Testis (tissue), 5 donors: ENCODE measurements at places on chromosomes 3 and 15. TPM values are rescaled to one million over a fixed set of nuclear protein-coding genes. Genes with fewer than 3 reads are reported as not detected.
A peak's percentile ranks its signal among the peaks of the same experiment; 100 is the strongest.

GRCh38 chr3:48423883-48424695, 5.8 kb downstream of the PLXNB1 start:
- no peaks in the 10 kb centered on the region for H3K36me3 ChIP-seq
- H3K4me3 ChIP-seq = no peak overlapping the region
- no peak for DNase-seq

- H3K4me3 ChIP-seq = no peak overlapping the region
- no peaks in the 10 kb centered on the region for H3K27me3 ChIP-seq
- H3K27ac ChIP-seq = no peak overlapping the region
- H3K4me1 ChIP-seq = no peaks in the 10 kb centered on the region
- no peak for DNase-seq
Observed at GRCh38 chr3:74328435-74328834, 286.0 kb downstream of the CNTN3 start.

GRCh38 chr15:36313736-36314280, 265.6 kb upstream of the CDIN1 start:
- H3K36me3 ChIP-seq = no peaks in the 10 kb centered on the region
- DNase-seq = no peak
- H3K27me3 ChIP-seq = no peaks in the 10 kb centered on the region
- no peaks in the 10 kb centered on the region for H3K4me1 ChIP-seq

GRCh38 chr15:44427756-44428724, 611 bp downstream of the CTDSPL2 start:
- H3K27me3 ChIP-seq = no peaks in the 10 kb centered on the region
- H3K36me3 ChIP-seq = no peaks in the 10 kb centered on the region
- DNase-seq = no peak
- peak overlapping the region; percentile 99 for H3K4me3 ChIP-seq
- H3K4me1 ChIP-seq = peaks cover 13% of the 10 kb centered on the region

- H3K4me3 ChIP-seq = no peak overlapping the region
- H3K36me3 ChIP-seq = no peaks in the 10 kb centered on the region
- no peak for DNase-seq
- peaks cover 6% of the 10 kb centered on the region for H3K4me1 ChIP-seq
- no peak overlapping the region for H3K27ac ChIP-seq
Observed at GRCh38 chr3:127078626-127079025, 95.7 kb downstream of the PLXNA1 start.

- H3K27me3 ChIP-seq = no peaks in the 10 kb centered on the region
- H3K36me3 ChIP-seq = no peaks in the 10 kb centered on the region
- H3K27ac ChIP-seq = no peak overlapping the region
- peak; percentile 21 for DNase-seq
- peaks cover 3% of the 10 kb centered on the region for H3K4me1 ChIP-seq
- no peak overlapping the region for H3K4me3 ChIP-seq
Observed at GRCh38 chr3:17645074-17645698, 97.2 kb downstream of the TBC1D5 start.

DNA sequence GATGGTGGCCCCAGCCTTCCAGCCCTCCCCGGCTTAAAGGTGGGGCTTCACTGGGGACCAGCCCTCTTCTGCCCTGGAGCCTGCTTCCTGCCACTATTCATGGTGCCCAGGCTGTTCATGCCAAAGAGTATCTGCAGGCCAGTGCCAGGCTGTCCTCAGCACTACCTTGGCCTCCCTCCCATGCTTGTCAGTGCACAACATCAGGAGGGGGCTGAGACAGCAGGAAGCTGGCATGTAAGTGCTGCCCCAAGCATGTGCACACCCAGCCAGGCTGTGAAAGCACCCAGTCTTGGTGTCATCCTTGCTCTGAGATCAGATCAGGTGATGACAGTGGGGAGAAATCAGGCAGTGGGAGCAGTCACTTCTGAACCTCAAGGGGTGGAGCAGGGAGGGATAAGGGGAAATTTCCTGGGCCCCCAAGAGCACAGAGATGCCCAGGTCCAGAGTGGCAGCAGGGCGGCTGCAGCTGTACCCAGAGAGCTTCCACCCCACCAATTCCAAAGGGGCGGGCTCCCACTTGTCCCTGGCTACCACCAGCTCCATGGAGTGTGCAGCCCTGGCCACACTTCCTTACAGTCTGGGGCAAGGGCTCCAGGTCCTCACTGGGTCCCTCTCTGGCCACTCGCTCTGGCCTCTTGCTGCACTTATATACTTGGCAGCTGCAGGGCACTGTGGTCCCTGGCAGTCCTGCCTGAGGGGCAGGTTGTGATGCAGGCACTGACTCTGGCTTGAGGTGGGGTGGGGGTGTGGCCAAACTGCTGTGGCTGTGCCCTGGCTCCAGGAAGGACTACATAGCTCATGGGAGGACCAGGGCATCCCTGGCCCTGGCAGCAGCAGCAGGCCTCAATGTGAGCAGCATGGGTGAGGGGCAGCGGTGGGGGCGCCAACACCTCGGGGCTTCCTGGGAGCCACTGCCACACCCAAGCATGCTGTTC, 91.4 kb upstream of the TNFSF10 start:
- H3K4me1 ChIP-seq = no peaks in the 10 kb centered on the region
- H3K27me3 ChIP-seq = no peaks in the 10 kb centered on the region
- no peak for DNase-seq
- no peak overlapping the region for H3K27ac ChIP-seq
- no peak overlapping the region for H3K4me3 ChIP-seq
- H3K36me3 ChIP-seq = no peaks in the 10 kb centered on the region

- H3K4me1 ChIP-seq = no peaks in the 10 kb centered on the region
- no peaks in the 10 kb centered on the region for H3K36me3 ChIP-seq
- no peaks in the 10 kb centered on the region for H3K27me3 ChIP-seq
- no peak overlapping the region for H3K27ac ChIP-seq
- H3K4me3 ChIP-seq = no peak overlapping the region
Observed at GRCh38 chr15:90851114-90851513, 17.3 kb upstream of the FURIN start.

DNA sequence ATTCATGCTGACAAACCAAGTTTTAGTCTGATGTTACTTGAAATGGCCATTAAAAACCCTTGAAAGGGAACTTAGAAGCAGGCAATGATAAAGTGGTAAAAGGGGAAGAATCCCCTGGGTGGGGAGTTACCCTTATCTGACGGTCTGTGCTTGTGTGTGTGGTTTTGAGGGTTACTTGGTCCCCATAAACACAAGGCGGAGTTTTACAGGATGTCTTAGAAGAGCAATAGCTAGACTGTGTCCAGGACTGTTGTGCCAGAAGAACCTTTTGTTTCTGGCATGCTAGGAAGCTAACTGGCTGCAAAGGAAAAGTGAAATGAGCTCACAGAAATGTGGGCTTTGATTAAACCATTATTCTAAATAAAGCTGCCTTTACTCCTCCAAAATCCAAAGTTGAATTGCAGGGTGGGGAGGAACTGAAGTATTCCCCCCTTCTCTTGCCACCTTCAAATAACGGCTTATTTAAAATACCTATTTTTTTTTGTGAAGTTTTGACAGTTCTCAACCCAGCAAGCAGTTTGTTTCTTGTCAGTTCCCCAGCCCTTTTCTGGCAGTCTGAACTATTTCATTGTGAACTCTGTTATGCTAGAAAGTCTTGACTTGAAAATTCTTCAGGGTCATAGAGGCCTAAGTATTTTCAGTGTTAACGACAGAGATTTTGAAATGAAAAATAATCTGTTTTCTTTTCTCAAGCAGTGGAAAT, 443.5 kb downstream of the OTOL1 start:
- no peak overlapping the region for H3K27ac ChIP-seq
- H3K4me1 ChIP-seq = peaks cover 4% of the 10 kb centered on the region
- no peaks in the 10 kb centered on the region for H3K36me3 ChIP-seq
- H3K27me3 ChIP-seq = no peaks in the 10 kb centered on the region

- H3K27ac ChIP-seq = no peak overlapping the region
- H3K4me1 ChIP-seq = no peaks in the 10 kb centered on the region
- H3K4me3 ChIP-seq = no peak overlapping the region
- H3K36me3 ChIP-seq = no peaks in the 10 kb centered on the region
- peak; percentile 41 for DNase-seq
Observed at GRCh38 chr3:39569095-39569494, 101.6 kb downstream of the MOBP start.

- no peak overlapping the region for H3K4me3 ChIP-seq
- no peaks in the 10 kb centered on the region for H3K27me3 ChIP-seq
- no peaks in the 10 kb centered on the region for H3K4me1 ChIP-seq
- no peak for DNase-seq
- no peak overlapping the region for H3K27ac ChIP-seq
Observed at GRCh38 chr15:59191855-59192237, 14.8 kb upstream of the LDHAL6B start.

GRCh38 chr15:99207672-99208071, 41.7 kb downstream of the TTC23 start:
- no peak overlapping the region for H3K4me3 ChIP-seq
- peaks cover 6% of the 10 kb centered on the region for H3K4me1 ChIP-seq
- no peak overlapping the region for H3K27ac ChIP-seq
- DNase-seq = no peak
- H3K36me3 ChIP-seq = no peaks in the 10 kb centered on the region

GRCh38 chr3:159821110-159821509, 167.5 kb upstream of the IL12A start:
- no peaks in the 10 kb centered on the region for H3K4me1 ChIP-seq
- no peaks in the 10 kb centered on the region for H3K27me3 ChIP-seq
- no peak overlapping the region for H3K4me3 ChIP-seq
- no peak overlapping the region for H3K27ac ChIP-seq
- no peaks in the 10 kb centered on the region for H3K36me3 ChIP-seq

GRCh38 chr15:29044503-29044901, 158.7 kb downstream of the APBA2 start:
- no peak for DNase-seq
- H3K27me3 ChIP-seq = no peaks in the 10 kb centered on the region
- H3K4me1 ChIP-seq = no peaks in the 10 kb centered on the region
- H3K27ac ChIP-seq = no peak overlapping the region
- no peak overlapping the region for H3K4me3 ChIP-seq
- H3K36me3 ChIP-seq = no peaks in the 10 kb centered on the region

- no peaks in the 10 kb centered on the region for H3K36me3 ChIP-seq
- no peak overlapping the region for H3K27ac ChIP-seq
- H3K4me1 ChIP-seq = no peaks in the 10 kb centered on the region
- H3K4me3 ChIP-seq = peak overlapping the region; percentile 34
Observed at GRCh38 chr15:25989327-25989726, 126.2 kb upstream of the ATP10A start.

DNA sequence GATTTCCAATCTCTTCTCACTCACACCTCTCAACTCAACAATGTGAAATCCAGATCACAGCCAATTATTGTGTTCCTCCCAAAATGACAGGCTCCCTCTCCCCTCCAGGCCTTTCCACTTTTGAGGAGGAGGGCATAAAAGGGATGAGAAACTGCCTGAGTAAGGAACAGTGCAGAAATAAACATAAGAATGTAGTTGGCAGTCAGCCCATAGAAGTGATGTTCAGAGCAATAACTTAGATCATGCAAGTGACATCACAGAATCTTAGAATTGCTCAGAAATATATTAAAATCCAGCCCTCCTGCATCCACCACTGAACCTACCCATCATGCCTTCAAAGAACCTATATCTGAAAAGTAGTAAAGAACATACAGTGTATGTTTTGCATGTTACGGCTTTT, 299.4 kb upstream of the GADL1 start:
- no peaks in the 10 kb centered on the region for H3K4me1 ChIP-seq
- H3K27ac ChIP-seq = no peak overlapping the region
- no peak for DNase-seq
- H3K36me3 ChIP-seq = no peaks in the 10 kb centered on the region
- no peak overlapping the region for H3K4me3 ChIP-seq

- no peaks in the 10 kb centered on the region for H3K4me1 ChIP-seq
- H3K27me3 ChIP-seq = no peaks in the 10 kb centered on the region
- H3K36me3 ChIP-seq = no peaks in the 10 kb centered on the region
- DNase-seq = no peak
- H3K4me3 ChIP-seq = no peak overlapping the region
Observed at GRCh38 chr3:189449084-189449483, 182.1 kb upstream of the TP63 start.

- H3K36me3 ChIP-seq = no peaks in the 10 kb centered on the region
- DNase-seq = peak; percentile 77
- no peak overlapping the region for H3K27ac ChIP-seq
- no peaks in the 10 kb centered on the region for H3K4me1 ChIP-seq
- H3K4me3 ChIP-seq = no peak overlapping the region
Observed at GRCh38 chr15:100627789-100628395, 25.5 kb downstream of the ASB7 start.

GRCh38 chr15:78244893-78245292, 10.5 kb upstream of the ACSBG1 start:
- no peaks in the 10 kb centered on the region for H3K4me1 ChIP-seq
- no peak overlapping the region for H3K4me3 ChIP-seq
- DNase-seq = no peak
- no peak overlapping the region for H3K27ac ChIP-seq
- H3K36me3 ChIP-seq = no peaks in the 10 kb centered on the region

DNA sequence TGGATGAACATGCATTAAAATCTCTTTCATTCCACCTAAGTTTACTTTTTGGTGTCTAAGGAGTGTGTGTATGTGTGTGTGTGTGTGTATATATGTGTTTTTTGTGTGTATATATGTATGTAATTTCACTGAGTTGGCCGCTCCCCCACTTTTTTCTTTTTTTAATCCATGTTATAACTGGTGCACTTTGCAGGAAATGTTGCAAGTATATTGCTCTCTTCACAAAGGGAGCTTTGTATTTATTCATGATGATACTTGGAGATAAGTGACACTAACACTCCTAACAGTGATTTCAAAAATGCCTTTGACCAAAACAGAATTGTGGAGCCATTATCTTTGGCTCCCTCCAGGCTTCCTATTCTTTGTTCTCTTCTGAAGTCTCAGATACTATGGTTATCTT, 95.8 kb downstream of the FNDC3B start:
- H3K4me1 ChIP-seq = peaks cover 46% of the 10 kb centered on the region
- no peak overlapping the region for H3K4me3 ChIP-seq
- no peaks in the 10 kb centered on the region for H3K27me3 ChIP-seq

- no peak for DNase-seq
- no peak overlapping the region for H3K27ac ChIP-seq
- peaks cover 13% of the 10 kb centered on the region for H3K4me1 ChIP-seq
- no peaks in the 10 kb centered on the region for H3K27me3 ChIP-seq
- H3K4me3 ChIP-seq = peak overlapping the region; percentile 73
Observed at GRCh38 chr3:10142707-10143560, 1.4 kb downstream of the VHL start.

Gene ZKSCAN7
- 20.1 TPM for total RNA-seq

Gene FHIT
- 15.5 TPM for total RNA-seq

Gene ARPIN
- 14.3 TPM for total RNA-seq

Gene ENTPD3
- 0.50 TPM for total RNA-seq

Gene C3orf20
- 11.0 TPM for total RNA-seq

Gene TIGIT
- total RNA-seq = 1.2 TPM

Gene SIDT1
- 8.6 TPM for total RNA-seq

Gene TTLL13
- total RNA-seq = 6.8 TPM

Gene MYRIP
- total RNA-seq = 4.8 TPM

Gene P2RY1
- 6.4 TPM for total RNA-seq

Gene PLSCR5
- not detected for total RNA-seq

Gene IL17RD
- total RNA-seq = 25.0 TPM

Gene IQCF5
- total RNA-seq = 114 TPM

Gene DUOXA2
- 0.39 TPM for total RNA-seq

Gene ITGA11
- 5.6 TPM for total RNA-seq

Gene KNG1
- 0.43 TPM for total RNA-seq

Gene SLC7A14
- total RNA-seq = 0.31 TPM
